ENCODE measurements at places on chromosomes 11 and 22.

DNA sequence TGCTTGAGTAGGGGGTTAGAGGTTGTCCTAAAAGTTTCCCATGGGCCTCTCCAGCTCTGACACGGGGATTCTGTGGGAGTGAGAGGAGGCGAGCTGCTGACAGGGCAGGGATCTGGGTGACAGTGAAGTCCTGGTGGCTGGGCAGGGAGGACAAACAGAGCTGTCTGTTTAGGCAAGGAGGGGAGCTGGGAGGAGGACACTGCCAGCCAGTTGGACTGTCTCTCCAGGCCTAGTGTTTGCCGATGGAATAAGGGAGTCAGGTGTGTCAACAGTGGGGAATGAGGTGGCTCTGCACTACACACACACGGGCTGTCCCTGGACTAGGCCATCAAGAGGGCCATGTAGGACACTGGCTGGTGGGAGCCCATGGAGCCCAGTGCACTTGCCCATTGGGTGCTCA is 20.6 kb upstream of the SYT7 start:
- no peak for DNase-seq

DNA sequence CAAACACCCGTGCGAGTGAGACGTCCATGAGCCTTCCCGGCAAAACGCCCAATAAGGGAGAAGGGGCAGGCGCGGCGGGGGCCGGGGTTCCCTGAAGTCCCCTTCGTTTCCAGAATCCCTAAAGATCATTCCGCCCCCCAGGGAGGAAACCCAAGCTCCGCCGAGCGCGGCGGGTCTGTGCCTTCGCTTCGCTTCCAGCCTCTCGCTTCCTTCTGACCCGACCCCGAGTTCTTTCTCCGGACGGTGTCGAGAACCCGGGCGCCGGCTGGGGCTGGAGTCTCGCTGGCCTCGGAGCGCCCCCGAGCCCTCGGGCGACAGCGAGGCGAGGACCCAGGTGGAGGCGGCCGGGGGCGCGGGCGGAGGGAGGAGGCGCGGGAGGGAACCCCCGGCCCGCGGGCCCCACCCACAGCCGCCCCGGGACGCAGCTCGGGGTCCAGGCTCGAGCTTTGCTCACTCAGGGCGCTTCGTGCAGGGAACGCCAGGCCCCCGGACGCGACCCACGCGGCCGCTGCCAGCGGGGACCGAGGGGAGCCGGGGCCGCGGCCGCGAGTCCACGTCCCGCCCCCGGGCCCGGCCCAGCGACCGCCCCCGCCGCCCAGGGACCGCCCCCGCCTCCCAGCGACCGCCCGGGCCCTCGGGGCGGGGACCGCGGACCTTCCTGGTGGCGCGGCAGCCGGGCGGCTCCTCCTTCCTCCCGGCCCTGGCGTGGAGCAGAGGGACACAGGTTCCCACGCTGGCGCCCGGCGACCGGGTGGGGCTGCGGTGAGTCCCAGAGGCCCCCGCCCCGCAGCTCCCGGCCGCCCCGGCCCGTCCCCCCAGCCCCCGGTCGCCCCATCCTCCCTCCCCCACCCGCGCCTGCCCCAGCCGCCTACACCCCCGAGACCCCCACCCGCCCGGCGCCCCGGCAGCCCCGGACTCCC is at the start of gene PGGHG:
TSS of gene PGGHG (plus strand) at position 649 of the 920 bp plus-strand sequence. CDS start 691 bp downstream, outside the sequence.
- DNase-seq = peak; percentile 40

DNA sequence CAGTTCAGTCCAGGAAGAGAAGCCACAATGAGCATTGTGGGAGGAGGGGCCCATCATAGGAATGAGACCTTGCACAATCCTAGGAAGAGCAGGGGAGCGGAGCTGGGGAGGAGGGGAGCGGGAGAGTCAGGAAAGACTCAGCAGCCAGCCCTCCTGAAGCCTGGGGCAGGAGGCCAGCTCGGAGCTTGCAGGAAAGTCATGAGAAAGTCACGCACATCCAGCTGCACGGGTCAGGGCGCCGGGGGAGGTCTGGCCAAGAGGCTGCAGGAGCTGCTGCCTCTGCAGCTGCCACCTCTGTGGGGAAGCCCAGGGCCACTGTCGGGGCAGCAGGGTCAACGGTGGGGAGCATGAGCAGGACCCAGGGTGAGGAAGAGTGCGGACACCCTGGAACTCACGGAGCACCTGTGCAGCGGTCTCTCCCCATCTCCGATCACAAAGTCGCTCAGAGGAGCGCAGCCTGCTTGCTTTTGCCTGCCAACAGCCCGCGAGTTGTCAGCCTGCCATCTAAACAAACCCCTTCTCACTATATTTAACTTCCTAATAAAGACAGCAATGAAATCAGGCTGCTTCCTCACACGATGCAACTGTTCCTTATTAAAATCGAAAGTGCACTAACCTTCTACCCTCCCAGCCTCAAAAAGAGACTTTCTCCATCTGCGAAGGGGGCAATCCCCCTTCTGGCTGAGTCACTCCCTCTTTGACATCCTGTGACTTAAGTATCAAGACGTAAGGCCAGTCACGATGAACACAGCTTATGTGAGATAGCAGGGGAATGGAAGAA is 52.9 kb upstream of the RTL6 start:
- no peak for DNase-seq

DNA sequence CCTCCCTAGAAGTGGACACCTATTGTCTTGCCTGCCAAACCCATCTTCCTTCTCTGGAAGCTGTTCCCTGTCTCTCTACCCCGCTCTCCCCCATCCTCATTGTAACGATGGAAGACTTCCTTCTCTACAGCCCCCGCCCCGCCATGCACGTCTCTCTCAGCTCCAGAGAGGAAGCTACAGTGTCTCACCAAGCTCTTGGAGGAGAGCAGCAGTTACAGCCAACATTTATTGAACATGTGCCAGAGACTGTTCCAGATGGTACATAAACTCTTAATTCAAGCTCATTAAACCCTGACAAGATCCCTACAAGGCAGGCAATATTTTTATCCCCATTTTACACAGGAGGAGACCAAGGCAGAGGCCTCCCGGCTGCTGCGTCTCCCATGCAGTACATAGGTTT is 15.1 kb downstream of the MCHR1 start:
- no peak for DNase-seq

- no peak for DNase-seq
Measured at GRCh38 chr22:27111796-27112672, 454.6 kb downstream of the MIAT start.

DNA sequence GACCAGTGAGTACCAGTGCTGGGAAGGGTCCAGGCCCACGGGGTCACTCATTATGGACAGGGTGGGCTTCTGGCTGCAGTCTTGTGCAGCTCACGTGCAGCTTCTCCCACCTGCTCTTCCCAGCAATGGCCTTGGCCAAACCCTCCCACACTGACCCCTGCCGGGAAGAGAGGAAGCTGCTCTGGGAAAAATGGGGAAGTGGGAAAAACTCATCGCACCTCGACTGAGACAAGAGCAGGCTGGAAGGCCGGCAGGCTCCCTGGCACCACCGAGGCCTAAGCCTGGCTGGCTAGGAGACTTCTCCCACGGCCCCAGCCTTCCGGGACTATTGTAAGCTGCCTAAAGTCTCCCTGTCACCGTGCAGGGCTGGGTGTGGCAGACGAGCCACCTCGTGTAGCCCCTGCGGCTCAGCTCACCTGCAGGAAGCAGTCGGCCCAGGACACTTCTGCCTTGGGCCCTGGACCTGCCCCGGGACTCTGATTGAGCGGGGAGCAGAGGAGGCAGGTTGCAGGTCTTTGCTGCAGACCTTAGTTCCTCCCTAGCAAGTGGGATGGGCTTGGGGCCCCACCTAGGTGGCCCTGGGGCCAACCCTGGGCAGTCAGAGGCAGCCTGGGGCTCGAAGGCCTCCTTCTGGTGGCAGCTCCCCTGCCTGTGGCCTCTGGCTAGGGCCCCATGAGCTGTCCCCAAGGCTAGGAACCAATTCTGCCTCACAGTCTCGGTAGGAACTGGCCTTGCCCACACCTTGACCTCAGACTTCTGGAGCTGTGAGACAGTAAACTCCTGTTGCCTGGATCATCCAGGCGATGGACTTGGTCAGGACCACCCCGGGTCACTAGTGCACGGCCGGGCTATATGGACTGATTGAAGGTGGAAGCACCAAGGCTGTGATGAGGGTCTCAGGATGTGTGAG is 23.1 kb downstream of the MRGPRG start:
- no peak for DNase-seq

- no peak for DNase-seq
Measured at GRCh38 chr11:124481365-124482323, 36.1 kb upstream of the OR8B8 start.

- DNase-seq = no peak
Measured at GRCh38 chr22:38449776-38450175, 5.2 kb downstream of the KCNJ4 start.

DNA sequence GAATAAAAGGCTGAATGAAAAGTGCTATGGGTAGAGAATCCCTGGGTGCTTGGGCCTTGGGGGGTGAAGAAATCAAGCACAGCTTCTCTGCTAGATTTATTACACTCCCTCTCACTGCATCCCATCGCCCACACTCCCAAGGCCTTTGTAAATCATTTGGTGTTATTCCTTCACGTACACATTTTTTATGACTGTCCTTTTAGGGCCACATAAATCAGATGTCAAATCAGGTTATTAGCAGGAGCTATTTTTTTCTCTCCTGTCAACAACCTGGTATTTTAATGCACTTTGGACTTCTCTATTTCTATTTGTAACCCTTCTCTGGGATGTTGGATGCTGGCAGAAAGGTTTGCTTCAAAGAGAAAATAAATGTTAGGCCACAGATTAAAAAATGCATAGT is 408.8 kb downstream of the INSC start:
- DNase-seq = no peak

DNA sequence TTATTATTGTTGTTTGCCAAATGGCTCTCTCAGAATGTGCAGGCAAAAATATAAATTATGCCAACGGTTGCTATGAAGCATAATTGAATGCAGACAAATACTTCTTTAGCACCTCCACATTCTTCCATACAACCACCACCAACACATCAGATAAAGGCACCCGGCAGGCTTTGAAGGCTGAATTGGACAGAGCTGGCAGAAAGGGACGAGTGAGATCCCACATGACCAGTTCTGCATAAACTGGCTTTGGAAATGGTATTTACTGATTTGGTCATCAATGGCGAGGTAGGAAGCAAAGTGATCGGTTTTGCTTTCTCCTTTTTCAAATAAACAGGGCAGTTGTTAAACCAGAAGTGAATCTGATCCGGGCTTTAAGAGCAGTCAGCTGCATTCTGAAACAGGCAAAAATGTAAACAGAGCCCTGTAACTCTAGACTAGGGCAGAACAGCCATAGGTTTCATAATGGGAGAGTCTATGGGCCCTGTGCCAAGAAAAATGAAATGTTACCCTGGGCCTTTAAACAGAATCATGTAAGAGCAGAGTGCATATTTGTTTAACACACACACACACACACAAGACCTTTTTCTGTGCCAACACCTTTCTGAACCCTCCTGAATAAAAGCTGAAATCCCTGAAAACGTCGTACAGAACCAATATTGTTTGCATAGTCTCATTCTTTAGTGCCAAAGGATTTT is 97.7 kb downstream of the MPPED2 start:
- DNase-seq = no peak

DNA sequence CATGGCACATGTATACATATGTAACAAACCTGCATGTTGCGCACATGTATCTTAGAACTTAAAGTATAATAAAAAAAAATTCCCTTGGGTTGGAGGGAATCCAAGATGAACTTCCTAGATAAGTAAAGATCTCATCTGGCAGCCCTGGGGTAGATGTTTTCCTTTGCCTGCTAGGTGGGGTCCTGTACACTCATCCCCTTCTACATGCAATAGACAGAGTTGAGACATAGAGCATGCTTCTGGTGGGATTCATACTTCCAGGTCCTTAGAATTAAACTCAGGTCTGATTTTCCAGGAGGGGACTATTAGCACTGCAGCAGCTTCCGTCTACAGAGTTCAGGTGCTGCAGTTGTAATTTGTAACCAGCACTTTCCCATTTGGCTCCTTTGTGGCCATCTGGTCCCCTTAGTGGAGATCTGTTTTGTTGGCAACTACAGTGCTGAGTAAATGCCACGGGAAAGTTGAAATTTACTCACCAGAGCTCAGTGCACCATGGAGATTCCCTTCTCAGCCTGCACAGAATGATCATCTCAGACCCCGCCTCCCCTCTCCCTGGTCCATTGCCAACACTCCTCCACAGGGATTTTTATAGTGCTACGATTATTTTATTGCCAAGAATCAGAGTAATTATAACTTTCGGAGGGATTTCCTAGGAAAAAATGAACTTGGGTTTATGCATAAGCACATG is 220.1 kb upstream of the E2F8 start:
- DNase-seq = no peak

DNA sequence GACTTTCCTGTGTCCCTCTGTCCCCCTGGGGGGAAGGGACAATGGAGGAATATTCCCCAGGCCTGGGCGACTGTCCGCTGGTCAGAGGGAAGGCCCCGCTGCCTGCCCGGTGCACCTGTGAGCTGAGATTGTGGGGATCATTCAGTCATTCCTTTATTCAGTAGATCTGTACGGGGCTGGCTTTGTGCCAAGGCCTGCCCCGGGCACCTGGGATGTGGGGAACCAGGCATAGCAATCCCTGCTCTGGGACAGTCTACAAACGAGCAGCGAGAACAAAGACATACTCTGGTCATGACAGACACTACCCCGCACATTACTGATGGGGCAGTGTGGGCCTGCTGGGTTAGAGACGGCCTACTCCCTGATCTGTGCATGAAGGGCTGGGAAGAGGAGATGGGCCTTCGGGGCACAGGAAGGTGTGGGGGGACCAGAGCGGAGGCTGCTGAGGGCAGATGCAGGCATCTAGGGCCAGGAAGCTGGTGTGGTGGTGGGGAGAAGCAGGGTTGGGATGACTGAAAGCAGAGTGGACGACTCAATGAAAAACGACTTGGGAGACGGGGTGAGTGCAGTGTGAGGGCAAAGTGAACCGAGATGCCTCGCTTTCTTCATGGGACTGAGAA is 1.8 kb upstream of the MYO7A start:
- DNase-seq = no peak

GRCh38 chr22:22614065-22614464 is 30.3 kb upstream of the GGTLC2 start:
- no peak for DNase-seq

DNA sequence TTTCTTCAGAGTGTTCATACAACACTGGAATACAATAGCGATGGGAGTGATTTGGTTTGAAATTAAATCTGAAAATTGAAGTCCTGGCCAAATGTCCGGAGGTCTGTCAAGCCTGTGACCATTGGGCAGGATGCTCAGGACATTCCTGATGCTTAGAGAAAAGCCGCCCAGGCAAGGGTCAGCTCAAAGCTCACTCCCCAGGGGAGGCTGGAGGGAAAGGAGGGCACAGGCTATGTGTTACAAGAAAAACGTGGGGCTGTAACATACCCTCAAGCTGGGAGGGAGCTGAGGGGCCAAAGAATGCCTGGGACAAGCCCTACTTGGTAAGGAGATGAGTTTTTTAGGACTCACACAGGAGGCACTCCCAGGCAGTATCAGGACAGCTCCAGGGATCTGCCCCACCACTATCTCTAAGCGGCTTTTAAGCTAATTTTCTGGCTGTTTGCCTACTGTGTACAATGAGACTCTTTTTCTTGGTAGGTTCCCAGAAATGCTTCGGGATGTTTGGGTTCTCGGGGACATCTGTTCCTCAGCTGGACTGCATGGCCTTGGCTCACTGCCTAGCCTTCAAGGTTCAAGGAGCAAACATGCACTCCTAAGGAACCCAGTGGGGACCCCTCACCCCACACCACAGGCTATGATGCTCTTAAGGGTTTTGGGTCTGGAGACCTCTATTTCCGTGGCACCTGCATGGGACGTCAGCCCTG is 500.1 kb downstream of the BRD1 start:
- no peak for DNase-seq
